ENCODE measurements at places on chromosomes 4 and X.

- no peak for DNase-seq
Measured at GRCh38 chr4:94944726-94945125, 187.0 kb downstream of the BMPR1B start.

- DNase-seq = no peak
Measured at GRCh38 chr4:82216219-82216618, 157.6 kb downstream of the HNRNPD start.

GRCh38 chr4:140150886-140151698, 2.9 kb downstream of the MAML3 start:
- DNase-seq = peak; percentile 45

GRCh38 chrX:27186671-27187070, 276.5 kb downstream of the PPP4R3C start:
- no peak for DNase-seq

GRCh38 chrX:153966841-153967535, 4.6 kb downstream of the HCFC1 start:
- no peak for DNase-seq

DNA sequence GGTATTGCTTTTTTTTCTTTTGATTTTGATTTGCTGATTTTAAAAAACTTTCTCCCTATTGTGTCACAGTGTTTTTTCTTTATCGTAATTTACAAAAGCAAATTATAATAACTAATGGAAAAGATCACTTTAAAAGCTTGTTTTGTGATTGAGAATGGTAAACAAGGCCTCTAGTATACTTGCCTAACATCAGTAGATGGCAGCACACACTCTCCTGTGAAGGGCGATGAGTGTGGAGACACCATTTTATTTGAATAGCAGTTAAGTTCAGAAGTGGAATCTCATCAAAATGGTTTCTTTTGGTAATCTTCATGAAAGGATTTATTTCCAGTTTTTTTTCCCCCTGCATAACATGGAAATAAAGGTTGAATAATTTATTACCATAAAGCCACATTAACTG, 72.3 kb downstream of the PAK3 start:
- no peak for DNase-seq

DNA sequence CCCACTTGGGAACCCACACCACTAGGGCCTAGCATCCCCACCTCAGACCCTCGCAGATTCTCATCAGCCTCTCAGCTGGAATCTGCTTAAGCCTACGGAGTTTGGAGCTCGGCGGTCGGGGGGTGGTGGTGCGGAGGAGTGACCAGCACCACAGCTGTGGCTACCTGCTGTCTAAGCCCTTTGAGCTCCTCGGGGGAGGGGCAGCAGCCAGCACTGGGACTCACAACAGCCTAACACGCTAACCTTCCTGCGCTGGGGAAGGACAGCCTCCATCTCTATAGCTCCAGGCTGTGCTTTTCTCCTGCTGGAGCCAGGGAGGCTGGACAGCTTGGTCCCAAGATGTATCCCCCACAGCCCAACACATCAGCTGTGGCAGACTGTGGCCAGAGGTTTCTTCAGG, 281.5 kb downstream of the USP46 start:
- no peak for DNase-seq

DNA sequence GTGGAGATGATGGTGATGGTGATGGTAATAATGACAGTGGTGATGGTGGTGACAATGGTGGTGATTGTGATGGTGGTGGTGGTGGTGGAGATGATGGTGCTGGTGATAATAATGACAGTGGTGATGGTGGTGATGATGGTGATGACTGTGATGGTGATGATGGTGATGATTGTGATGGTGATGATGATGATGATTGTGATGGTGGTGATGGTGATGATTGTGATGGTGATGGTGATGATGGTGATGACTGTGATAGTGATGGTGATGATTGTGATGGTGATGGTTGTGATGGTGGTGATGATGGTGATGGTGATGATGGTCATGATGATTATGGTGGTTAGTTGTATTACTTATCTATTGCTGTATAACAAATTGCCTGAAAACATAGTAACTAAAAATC, 108.9 kb upstream of the NKX1-1 start:
- DNase-seq = no peak

DNA sequence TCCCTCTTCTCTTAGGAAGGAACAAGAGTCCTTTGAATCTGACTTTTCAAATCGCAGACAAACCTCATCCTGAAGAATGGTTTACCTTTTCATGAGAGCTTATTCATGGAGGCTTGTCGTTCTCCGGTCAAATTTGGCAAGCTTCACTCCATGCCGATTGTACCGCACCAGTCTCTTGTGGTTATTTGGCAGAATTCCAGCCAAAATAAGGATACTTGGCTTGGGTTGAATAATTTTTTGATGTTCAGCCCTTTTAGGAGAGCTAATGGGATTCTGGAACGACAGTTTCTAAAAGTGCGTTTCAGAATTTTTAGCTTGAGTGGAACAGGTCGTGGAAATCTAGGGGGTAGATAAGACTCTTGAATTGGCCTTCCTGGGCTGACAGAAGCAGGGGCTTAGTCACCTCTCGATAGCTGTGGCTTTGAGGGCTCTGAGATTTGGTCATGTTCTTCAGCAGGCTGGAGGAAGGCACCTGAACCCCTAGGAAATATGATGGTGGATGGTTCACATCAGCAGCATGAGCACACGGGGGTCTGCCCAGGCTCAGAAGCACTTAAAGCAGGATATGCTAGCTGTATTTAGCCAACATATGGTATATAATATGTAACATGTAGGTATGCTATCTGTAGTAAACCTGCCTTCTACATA, 1.5 kb downstream of the KLHL2 start:
- no peak for DNase-seq

DNA sequence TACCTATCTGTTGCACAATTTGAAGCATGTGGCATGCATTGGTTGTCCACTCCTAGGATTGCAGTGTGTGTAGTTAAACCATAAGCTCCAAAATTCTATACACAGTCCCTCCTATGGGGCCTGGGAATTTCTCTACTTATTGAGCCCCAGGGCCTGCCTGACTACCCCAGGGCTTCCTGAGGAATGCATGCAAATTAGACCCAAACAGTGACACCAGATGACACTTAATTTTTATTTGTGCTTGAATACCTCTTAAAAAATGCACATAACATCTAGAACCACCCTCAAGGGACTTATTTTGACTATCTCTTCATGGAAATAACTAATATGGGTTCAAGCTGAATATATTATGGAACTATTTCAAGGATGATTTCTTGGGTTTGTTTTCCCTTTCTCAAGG, 236.4 kb downstream of the PPP1R2C start:
- DNase-seq = no peak

DNA sequence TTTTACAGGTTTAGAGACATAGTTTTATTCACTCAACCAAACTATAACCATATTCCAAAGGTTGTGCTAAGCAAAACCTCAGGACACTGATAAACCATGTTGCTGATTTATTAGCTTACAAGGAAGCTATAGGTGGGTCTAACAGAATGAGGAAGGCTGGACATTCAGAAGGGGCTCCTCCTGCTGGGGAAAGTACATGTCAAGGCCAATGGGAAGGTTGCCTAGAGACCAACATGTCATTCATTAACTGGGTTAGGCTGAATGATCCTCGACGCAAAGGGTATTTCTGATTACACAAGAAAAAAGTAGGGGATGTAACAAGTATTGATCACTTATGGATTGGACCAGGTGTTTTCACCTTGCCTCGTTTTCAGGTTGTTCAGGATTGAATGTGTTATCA, 30.3 kb downstream of the SLC10A6 start:
- DNase-seq = no peak

- DNase-seq = no peak
Measured at GRCh38 chr4:150009533-150009932, 68.7 kb upstream of the DCLK2 start.

- DNase-seq = no peak
Measured at GRCh38 chr4:19739101-19739651, 512.5 kb upstream of the SLIT2 start.

- DNase-seq = no peak
Measured at GRCh38 chr4:75255261-75255660, 258.9 kb downstream of the RCHY1 start.

DNA sequence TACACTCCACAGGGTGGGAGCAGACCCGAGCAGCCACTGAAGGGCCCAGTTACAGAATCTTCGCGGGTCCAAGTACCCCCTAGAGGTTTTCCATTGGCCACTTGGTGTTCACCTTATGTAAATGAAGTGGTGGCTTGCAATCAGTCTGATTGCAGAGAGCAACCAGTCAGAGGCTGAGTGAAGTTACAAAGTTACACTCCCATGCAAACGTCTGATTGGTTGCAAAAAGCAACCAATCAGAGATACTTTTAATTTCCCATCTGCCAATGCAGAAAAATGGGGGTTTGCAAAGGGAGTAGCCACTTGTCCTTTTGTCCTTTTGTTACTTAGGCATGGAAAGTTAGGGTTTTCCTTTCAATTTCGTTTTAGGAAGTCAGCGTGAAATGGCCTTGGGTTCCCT, 27.0 kb upstream of the NKAP start:
- no peak for DNase-seq

GRCh38 chrX:63424063-63424462, 72.9 kb upstream of the SPIN4 start:
- DNase-seq = no peak

DNA sequence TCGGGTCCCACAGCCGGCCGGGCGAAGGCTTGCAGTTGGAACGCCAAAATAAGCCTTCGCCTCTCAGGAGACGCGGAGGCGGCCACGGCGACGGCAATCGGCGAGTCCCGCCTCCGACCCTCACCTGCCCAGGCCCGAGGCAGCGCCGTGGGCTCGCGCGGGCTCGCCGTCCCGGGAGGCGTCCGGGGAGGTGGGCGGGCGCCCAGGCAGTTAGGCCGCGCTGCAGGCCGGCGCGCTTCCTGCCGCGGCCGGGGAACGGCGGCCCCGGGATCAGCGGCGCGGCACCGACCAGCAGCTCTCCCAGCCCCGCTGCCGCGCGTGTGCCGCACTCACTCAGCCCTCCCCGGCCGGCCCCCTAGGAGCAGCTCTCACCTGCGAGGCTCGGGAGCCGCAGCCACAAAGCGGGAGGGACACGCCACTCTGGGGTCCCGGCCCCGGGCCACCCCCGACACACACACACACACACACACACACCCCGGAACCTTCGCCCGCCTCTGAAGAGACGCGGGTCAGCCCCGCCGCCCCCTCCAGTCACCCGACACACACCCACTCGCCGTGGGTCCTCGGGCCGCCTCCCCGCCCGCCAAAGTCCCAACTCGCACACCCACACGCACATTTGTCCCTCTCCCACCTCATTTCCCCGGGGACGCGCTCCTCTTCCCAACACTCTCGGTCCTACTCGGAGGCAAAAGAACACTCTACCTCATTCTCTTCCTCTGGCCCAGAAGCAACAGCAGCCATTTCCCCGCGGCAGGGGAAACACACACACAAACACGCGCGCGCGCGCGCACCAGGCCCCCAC, at the start of gene CNOT6L:
TSS of gene CNOT6L (minus strand) at position 767 of the 802 bp plus-strand sequence. CDS start at position 707, 60 bp downstream.
- DNase-seq = peak; percentile 64

- DNase-seq = no peak
Measured at GRCh38 chr4:1312821-1313640, 23.3 kb downstream of the MAEA start.

DNA sequence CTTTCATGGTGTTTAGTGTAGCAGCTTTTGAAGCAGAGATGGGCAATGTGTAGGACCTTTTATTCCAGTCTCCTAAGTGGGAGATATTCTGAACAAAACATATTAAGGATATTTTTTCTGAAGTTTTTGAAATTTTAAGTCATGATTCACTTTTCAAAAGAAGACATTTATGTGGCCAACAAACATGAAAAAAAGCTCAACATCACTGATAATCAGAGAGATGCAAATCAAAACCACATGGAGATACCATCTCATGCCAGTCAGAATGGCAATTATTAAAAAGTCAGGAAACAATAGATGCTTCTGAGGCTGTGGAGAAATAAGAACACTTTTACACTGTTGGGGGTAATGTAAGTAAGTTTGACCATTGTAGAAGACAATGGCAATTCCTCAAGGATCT, 76.0 kb downstream of the FAT4 start:
- no peak for DNase-seq

GRCh38 chrX:10582215-10582733, 38.1 kb downstream of the MID1 start:
- DNase-seq = no peak

- DNase-seq = no peak
Measured at GRCh38 chr4:164408831-164409230, 345.1 kb upstream of the SMIM31 start.

DNA sequence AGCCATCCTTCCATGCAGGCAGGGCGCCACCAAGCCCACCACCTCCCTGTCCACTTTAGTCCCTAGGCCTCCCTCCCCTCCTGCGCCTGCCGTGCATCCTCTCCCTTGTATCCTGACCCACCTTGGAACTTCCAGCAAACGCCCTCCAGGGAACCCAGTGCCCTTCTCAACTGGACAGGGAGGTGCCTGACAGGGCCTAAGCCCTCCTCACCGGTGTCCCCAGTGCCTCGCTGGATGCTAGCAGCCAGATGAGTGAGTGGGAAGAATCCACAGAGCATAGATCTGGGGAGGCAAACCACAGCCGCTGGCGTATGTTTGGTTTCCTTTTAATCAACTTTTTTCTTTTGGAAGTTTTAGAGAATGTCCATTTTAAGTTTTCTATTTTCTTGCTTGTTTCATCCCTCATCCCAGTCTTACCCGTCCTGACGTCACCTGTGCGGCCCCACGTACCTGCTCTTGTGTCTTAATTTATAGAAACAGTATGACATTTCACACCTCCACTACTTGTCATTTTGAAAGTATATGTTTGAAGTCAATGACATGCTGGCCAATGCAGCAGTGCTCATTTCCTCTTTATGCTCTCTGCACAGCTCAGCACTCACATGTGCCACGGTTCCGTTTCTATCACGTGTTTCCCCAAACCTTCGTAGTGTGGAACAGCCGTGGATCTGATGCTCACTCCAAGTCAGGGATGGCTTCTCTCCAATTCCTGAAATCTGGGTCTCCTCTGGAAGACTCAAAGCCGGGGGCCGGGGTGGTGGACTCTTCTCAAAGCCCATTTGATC, 3.4 kb upstream of the HMX1 start:
- no peak for DNase-seq

GRCh38 chr4:152807294-152807829, 27.6 kb downstream of the ARFIP1 start:
- no peak for DNase-seq

DNA sequence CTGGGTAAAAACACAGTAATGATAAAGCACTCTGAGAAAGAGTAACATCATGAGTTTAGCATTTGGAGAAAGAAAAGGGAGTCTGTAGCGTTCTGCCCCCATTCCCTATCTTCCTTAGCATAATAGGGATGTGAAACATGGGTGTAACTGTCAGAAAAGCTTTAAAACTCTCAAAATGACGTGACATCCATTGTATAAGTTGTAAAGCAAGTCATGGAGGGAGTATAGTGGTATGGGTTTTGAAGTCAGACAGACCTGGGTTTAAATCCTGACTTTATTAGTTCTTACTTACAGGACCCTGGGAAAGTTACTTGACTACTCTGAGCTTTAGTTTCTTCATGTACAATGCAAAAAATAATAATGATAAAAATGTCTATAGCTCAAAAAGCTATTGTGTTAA, 17.1 kb downstream of the FBXO8 start:
- DNase-seq = no peak

All from activated naive CD4-positive, alpha-beta T cell treated with anti-CD3 and anti-CD28 coated beads, Interleukin-2, amount 50 U/mL, for 72 hours (primary cell).